A549 treated with DMSO at 1 μM for 4 hours (cell line): ENCODE measurements at places on chromosomes 3 and 15. TPM values are rescaled to one million over a fixed set of nuclear protein-coding genes. Genes with fewer than 3 reads are reported as not detected.

Gene ARHGEF3
- total RNA-seq = 5.9 to 9.7 TPM (median 8.1 TPM) in 5 replicates

Gene LRRN1
- not detected in 5 replicates for total RNA-seq

Gene GOLGA8T
- total RNA-seq = 0.66 to 1.7 TPM (median 1.3 TPM) in 5 replicates

Gene UMPS
- 50.0 to 53.1 TPM (median 52.6 TPM) in 5 replicates for total RNA-seq

Gene UNC13C
- not detected in 5 replicates for total RNA-seq

Gene NUP210
- 33.4 to 43.7 TPM (median 38.7 TPM) in 5 replicates for total RNA-seq

Gene ZNF770
- total RNA-seq = 14.8 to 22.1 TPM (median 18.9 TPM) in 5 replicates

Gene DZIP3
- 3.7 to 5.8 TPM (median 5.4 TPM) in 5 replicates for total RNA-seq

Gene VIPR1
- total RNA-seq = 0.46 to 0.82 TPM (median 0.66 TPM) in 5 replicates

Gene ADAMTSL3
- total RNA-seq = 0.31 to 0.76 TPM (median 0.48 TPM) in 5 replicates

Gene TRIM71
- 0.01 TPM in 1 of 5 replicates, not detected in the others for total RNA-seq

Gene SLCO2A1
- 0.06 TPM in 1 of 5 replicates, not detected in the others for total RNA-seq

Gene CCR8
- total RNA-seq = not detected in 5 replicates

Gene FAM107A
- total RNA-seq = not detected in 5 replicates

Gene CADPS
- not detected in 5 replicates for total RNA-seq

Gene IL17RE
- total RNA-seq = 0.76 to 1.1 TPM (median 0.95 TPM) in 5 replicates

Gene OCA2
- total RNA-seq = 0.07 to 0.39 TPM (median 0.10 TPM) in 5 replicates

Gene ATP8B4
- total RNA-seq = 0.80 to 1.6 TPM (median 0.84 TPM) in 5 replicates

Gene CLDN18
- not detected in 5 replicates for total RNA-seq

Gene P2RY13
- not detected in 5 replicates for total RNA-seq

Gene GOLGA8M
- total RNA-seq = not detected in 5 replicates

Gene SLC27A2
- 24.3 to 34.4 TPM (median 28.5 TPM) in 5 replicates for total RNA-seq

Gene GASK1A
- not detected in 5 replicates for total RNA-seq

Gene DAZL
- total RNA-seq = not detected in 5 replicates

Gene LCTL
- 0.06 TPM in 2 of 5 replicates, not detected in the others for total RNA-seq

Gene SLC24A5
- total RNA-seq = not detected in 5 replicates

Gene ADAMTS9
- total RNA-seq = 0.54 to 0.78 TPM (median 0.59 TPM) in 5 replicates

Gene SLC38A3
- total RNA-seq = 0.07 TPM in 1 of 5 replicates, not detected in the others

Gene HGD
- 13.6 to 18.3 TPM (median 16.1 TPM) in 5 replicates for total RNA-seq

Gene GPX1
- total RNA-seq = 250 to 299 TPM (median 274 TPM) in 5 replicates

Gene TMF1
- total RNA-seq = 12.7 to 18.5 TPM (median 17.2 TPM) in 5 replicates

Gene GOLGA8R
- total RNA-seq = 0.18 to 0.29 TPM (median 0.20 TPM) in 4 of 5 replicates, not detected in the other

Gene LRTM1
- total RNA-seq = not detected in 5 replicates

Gene PIERCE2
- total RNA-seq = 3.2 to 4.1 TPM (median 3.8 TPM) in 5 replicates

Gene FBXO40
- total RNA-seq = not detected in 5 replicates

Gene IGDCC3
- total RNA-seq = 0.05 to 0.21 TPM (median 0.12 TPM) in 4 of 5 replicates, not detected in the other

Gene GOLGA6B
- total RNA-seq = 0.06 to 0.09 TPM in 2 of 5 replicates, not detected in the others

Gene THOC7
- 56.9 to 67.6 TPM (median 61.1 TPM) in 5 replicates for total RNA-seq

Gene ADAMTS17
- total RNA-seq = 0.03 to 0.41 TPM (median 0.17 TPM) in 5 replicates

Gene CCDC13
- total RNA-seq = 0.40 to 0.79 TPM (median 0.58 TPM) in 5 replicates
